Activated CD8-positive, alpha-beta memory T cell treated with anti-CD3 and anti-CD28 coated beads for 48 hours (primary cell): ENCODE measurements at places on chromosomes 12 and 14.

DNA sequence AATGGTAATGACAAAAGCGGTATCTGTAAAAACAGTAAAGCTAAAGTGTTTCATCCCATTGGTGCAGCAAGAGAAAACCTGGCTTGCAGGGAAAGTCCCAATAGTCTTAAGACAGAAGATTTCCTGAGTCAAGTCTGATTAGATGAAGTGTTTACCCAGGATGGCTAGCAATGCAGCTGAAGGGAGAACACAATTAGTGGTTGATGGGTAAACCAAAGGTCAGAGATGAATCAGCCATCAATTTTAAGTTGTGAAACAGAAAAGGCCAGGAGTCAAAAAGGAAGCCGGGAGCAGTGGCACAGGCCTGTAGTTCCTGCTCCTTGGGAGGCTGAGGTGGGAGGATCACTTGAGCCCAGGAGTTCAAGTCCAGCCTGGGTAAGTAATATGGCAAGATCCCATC, 52.6 kb downstream of the SEC23A start:
- no peak for DNase-seq

GRCh38 chr12:98983647-98984046, 338.6 kb downstream of the APAF1 start:
- no peak for DNase-seq

DNA sequence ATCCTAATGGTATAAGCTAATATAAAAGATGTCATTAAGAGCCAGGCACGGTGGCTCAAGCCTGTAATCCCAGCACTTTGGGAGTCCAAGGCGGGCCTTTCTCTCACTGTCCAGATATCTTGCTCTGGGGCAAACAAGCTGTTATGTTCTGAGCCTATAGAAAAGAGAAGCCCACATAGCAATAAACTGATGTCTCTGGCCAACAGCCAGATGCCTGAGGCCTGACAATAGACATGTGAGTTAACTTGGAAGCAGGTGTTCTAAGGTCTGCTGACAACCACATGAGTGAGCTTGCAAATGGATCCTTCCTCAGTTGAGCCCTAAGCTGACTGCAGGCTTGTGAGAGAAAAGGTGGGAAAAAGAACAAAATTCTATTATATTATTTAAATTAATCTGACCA, 25.0 kb downstream of the YAF2 start:
- no peak for DNase-seq

DNA sequence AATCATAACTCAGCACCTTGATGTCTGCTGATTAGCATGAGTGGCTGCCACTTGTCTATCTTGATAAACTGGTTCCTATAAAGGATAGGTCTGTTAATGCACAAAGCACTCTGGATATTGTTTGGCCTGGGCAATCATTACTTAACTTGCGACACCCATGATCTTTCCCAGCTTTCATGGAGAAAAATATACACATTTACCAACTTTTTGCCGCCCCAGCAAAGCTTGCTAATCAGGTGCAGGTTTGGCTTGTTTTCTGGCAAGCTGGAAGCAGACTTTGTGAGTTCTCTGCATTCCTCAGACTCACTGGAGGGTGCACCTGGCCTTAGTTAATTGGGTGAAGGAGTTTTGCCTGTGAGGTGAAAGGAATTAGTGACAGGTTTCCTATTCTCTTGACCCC, 1126.4 kb upstream of the FLRT2 start:
- no peak for DNase-seq

DNA sequence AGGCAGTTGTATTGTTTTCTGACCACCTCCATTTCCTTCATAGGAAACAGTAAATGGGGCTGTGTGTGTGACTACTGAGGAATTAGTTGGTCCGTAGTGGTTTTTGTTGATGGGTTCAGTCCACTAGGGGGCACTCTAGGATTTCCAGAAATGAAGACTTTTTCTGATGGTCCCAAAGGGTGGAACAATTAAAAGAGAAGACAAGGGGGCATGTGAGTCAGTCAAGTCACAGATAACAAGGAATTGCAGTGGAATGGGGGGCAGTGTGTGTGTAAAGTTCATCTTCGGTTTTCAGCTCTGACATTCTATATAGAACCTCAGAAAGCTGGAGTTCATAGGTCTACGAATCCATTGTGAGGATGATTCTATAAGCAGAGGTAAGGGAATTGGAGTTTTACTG, 186.6 kb upstream of the OR4E1 start:
- no peak for DNase-seq

- no peak for DNase-seq
These were observed 47.8 kb downstream of the SAV1 start for GRCh38 chr14:50620341-50620740.

DNA sequence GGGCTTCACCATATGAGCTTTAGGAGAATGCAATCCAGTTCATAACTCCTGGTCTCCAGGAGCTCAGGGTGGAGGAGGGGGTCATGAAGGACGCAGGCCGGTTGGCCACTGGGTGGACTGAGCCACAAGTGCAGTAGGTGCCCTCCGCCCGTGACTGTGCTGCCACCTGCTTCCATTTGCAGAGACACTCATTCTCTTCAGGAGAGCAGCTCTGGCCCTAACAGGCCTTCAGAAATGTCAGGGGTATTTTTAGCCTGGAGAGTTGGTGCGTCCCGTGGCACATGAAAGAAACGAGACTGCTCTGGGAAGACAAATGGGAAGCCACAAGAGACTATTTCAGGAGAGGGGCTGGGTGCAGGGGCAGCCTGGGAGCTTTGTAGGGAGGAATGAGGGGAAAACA, 74.6 kb upstream of the MYL2 start:
- DNase-seq, result no peak

DNA sequence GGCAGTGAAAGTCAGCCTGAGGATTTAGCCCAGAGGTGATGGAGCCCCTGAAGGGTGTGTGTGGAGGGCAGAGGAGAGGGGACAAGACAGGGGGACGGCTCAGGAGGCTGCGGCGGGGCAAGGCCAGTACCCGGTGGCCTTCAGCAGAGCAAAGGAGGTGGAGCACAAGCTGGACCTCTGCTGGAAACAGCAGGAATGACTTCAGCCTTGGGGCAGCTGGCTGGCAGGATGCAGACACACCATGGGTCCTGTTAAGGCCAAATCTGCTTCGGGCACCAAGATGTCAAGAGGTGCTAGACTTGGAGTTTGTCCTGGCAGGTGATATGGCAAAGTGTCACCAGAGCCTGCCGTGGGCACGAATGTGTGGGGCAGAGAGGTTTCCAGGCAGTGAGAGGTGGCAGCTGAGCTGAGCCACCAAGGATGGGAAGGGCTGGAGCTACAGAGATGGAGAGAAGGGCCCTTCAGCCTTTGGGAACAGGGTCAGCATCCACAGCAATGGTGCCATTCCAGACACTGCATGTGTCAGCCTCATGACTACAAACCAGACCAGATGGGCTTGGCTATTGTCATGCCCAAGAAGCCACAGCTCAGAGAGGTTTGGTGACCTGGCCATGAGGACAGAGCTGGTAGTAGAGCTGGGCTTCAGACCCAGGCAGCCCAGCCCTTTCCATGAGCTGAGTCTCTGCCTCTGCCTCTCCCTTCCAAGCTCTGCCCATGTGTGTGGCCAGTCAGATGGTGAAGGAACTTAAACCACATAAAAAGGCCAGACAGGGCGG, 91.9 kb downstream of the LGMN start:
- no peak for DNase-seq

DNA sequence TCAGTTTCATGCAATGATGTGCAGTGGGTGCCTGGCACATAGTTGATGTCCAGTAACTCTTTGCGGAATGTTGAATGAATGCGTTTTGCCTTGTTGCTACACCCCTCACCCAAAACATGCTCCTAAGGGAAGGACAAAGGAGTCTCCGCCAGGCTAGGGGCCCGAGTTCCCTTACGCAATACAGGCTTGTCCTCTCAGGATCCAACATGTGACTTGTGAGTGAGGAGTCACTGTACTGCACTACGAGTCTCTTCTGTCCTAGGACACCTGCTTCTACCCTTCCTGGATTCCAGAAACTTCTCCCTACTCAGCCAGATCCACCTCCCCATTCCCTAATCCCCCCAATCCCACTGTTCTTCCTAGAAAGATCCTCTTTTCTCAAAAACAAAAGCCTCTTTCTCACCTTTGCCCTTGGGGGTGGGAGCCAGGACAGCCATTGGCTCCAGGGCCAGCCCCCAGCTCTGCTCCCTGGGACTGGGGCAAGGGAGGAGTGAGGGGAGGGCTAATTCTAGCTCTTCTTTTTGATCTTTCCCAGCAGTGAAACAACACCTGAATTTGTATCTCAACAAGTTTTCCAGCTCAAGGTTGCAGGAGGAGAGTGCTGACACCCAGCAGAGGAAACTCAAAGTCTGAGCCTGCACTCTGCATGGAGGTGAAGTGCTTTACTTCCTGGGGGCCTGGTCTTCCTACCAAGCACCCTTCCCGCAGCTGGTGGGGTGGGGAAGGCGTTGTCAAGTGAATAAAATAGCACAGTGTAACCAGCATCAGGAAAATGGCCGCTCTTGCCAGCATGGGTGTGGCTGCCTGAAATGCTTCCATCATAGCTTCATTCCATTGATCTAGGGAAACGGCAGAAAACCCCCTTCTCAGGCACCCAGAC, 3.4 kb upstream of the OTUB2 start:
- DNase-seq, result no peak

GRCh38 chr12:76417116-76417515, 68.9 kb upstream of the BBS10 start:
- no peak for DNase-seq

GRCh38 chr12:113649256-113649830, 177.7 kb upstream of the LHX5 start:
- DNase-seq, result no peak

DNA sequence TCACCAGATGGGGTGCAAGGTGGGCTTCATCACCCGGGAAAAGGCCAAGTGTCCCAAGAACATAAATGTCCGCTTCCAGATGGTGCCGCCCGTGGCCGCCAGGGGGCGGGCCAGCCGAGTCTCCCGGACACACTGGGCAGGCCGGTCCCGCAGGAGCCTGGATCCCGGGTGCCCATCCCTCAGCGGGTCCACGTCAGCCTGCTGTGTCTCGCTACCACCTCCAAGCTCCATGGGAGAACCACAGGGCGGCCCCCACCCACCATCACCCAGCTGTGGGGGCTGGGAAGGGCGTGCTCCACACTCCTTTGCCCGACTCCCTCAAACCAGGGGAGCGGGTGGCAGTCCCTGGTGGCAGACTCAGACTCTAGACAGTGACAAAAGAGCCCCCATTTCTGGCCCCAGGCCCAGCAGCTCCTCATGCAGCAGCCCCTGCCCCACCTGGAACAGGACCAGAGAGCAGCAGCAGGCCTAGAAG, 22.0 kb upstream of the NUDT14 start:
- peak; percentile 57 for DNase-seq

- DNase-seq, result no peak
These were observed 16.7 kb upstream of the CRY1 start for GRCh38 chr12:107109726-107110719.

DNA sequence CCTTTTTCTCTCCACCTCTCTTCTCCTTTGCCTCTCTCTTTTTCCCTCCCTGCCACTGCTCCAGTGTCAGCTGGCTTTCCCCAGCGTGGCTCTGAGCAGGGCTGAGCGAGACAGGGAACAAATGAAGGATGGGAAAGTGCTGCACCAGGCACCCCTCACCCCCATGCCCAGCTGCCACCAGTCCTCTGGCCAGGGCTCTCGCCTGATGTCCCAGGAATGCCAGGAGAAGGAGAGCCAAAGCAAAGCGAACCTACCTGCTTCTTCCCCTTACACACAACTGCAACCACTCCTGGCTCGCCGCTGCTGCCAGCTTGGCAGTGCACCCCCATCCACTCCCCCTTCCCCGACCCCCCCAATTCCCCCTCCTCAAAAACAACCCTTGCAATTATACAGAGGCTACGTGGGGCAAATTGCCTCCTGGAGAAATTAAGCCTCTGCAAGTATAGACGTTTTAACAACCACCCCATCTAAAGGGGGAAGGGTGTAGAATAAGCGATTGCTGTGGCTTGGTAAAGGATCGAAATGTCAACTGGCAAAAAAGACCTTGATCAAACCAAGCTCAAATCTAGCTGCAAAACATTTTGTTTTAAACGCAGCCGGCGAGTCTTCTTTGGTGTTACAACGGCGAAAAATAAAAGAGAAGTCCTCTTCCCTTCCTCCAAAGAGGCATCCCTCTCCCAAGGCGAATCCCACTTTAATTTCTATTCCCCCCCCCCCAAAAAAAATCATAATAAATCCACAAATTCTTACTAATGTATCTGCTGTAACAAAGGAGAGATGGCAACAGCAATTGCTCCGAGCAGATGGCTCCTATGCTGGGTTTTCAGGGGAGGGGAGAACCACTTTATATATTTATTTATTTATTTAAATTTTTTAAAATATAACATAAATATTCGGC, 2.9 kb downstream of the BCL11B start:
- DNase-seq, result no peak

GRCh38 chr12:114311974-114312373, 94.0 kb downstream of the TBX5 start:
- DNase-seq, result no peak

GRCh38 chr14:42687421-42687820, 1080.7 kb downstream of the LRFN5 start:
- DNase-seq, result no peak

DNA sequence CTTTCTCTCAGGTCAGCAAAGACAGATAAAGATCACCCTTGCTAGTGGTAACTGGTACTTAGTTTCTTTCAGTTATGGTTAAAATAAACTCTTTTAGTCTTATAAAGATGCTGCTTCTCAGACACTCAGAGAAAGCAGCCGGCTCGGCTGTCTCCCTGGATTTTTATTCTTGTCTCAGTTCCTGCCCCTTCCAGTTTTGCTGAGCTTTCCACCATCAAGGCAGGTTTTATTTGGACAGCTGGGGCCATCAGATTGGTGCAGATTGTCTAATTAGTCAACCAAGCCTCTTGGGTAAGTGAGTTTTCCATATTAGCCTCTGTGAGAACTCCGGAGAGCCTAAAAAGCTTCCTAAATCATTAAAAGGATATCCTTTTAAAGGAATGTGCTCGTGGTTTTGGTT, 130.8 kb upstream of the BMP4 start:
- DNase-seq, result no peak

GRCh38 chr14:105065280-105066228, at the start of gene GPR132:
GPR132 (minus strand) TSS chr14:105065430; CDS start chr14:105055420, 10,010 bp downstream.
- DNase-seq, result peak; percentile 55

DNA sequence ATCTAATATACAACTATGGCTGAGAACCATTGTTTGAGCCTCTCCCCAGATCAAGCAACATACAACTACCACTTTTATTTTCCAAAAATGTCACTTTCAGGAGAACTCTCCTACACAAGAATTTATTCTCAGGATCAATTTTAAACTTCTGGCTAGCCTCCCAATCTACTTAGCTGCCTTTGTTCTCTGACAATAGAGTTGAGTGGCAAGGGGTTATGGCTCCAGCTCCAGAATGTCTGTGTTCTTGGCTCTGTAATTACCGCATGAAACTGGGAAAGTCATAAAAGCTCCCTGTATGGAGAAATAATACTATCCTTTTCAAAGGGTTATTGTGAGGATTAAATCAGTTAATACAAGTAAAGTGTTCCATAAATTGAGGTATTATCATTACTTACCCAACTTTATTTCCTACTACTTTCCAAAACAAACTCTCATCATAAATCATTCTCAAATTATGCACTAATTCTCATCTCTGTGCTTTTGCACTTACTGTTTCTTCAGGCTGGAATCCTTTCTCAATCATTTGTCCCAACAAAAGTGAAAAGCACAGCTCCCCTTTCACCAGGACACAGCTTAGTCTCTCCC, 121.9 kb downstream of the GARIN6 start:
- no peak for DNase-seq
